Esophagus muscularis mucosa (tissue), 4 donors: ENCODE measurements at places on chromosomes 1 and 21.

GRCh38 chr1:205523891-205524793 is 19.7 kb downstream of the CDK18 start:
- H3K27me3 ChIP-seq, result peaks cover 16% of the 10 kb centered on the region
- DNase-seq, result no peak

GRCh38 chr1:183567584-183567983 is 22.7 kb downstream of the NCF2 start:
- H3K4me1 ChIP-seq, result peaks cover 13% of the 10 kb centered on the region
- H3K36me3 ChIP-seq, result no peaks in the 10 kb centered on the region
- no peak for DNase-seq
- H3K4me3 ChIP-seq, result no peak overlapping the region

- H3K27me3 ChIP-seq, result no peaks in the 10 kb centered on the region
- H3K36me3 ChIP-seq, result no peaks in the 10 kb centered on the region
- peak overlapping the region; percentile 90 for H3K4me3 ChIP-seq
- no peak for DNase-seq
These were observed 791 bp downstream of the USP24 start for GRCh38 chr1:55214212-55214933.

DNA sequence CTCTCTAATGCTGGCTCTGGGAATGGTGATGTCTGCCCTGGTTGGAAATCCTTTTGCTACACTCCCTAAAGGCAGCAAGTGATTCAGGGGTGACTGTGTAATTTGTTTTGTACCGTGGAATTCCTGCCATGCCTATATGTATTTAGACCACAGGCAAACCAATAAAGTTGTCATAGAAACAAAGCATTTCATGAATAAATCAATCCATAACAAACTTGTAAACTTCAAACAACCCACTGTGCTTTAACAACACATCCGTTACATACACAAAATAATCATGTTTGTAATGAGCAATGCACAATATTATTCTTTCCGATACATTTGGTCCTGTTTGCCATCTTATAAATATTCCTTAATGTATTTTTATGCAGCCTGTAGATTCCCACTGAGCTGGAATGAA is 330.3 kb upstream of the SNX7 start:
- no peaks in the 10 kb centered on the region for H3K27me3 ChIP-seq
- H3K27ac ChIP-seq, result no peak overlapping the region
- no peak for DNase-seq
- H3K4me1 ChIP-seq, result no peaks in the 10 kb centered on the region
- no peaks in the 10 kb centered on the region for H3K36me3 ChIP-seq
- H3K4me3 ChIP-seq, result no peak overlapping the region

GRCh38 chr1:179955287-179955680 is 674 bp downstream of the CEP350 start:
- no peaks in the 10 kb centered on the region for H3K27me3 ChIP-seq
- H3K4me3 ChIP-seq, result peak overlapping the region; percentile 88
- peak overlapping the region; percentile 95 for H3K27ac ChIP-seq
- no peak for DNase-seq
- no peaks in the 10 kb centered on the region for H3K36me3 ChIP-seq
- H3K4me1 ChIP-seq, result peaks cover 47% of the 10 kb centered on the region
